Stimulated activated memory B cell treated with anti-CD40 and anti-IgM and Interleukin-4, amounts not matched to agents 10 μg/mL and 1 μg/mL and 100 μg/mL, for 72 hours (primary cell): ENCODE measurements at places on chromosomes 5 and 9.

DNA sequence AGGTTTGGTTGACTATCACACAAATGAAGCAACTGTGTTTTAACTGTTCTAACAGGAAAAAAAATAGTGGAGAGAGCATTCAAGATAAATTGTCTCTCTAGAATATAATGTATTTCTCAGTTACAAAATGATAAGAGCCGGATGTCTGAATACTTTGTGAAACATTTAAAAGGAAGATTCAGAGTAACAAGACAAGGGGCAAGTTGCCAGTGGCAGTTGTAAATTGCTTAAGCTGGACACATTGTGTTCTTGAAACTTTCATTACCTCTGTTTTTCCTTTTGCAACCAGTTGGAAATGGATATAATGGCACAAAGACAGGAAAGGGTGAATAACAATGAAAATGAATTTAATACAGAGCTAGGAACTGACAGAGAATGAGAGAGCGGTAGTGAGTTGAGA lies 15.2 kb upstream of the TBCA start:
- ATAC-seq: no peak

DNA sequence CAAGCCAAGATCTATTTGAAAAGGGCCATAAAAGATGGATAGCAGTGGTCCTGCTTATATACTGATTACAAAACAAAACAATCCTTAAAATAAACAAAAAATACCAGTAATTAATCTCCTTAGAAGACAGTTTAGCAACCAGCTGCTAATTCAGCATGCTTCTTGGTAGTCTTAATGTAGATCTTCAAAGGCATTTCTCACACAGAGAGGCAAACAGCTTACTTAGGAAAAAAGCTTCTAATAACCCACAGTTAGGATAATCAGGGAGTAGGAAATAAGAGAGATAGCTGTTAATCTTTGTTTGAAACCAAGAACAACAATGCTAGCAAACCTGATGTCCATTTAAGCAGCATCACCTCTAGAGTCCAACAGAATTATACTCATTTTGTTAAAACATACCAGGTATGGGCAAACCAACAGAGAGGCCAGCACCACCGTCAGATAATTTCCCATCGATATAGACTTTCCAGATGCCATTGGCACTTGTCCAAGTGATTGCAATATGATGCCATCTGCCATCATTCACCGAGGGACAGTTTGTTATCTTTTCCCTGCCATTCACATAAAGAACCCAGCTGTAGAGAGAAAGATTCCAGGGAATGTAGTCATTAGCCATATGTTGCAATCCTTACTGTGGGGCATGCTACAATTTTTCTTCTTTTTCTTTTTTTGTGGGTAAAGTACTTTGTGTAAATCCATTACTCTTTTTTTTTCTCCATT lies 105.6 kb upstream of the TXNDC8 start:
- ATAC-seq: no peak

DNA sequence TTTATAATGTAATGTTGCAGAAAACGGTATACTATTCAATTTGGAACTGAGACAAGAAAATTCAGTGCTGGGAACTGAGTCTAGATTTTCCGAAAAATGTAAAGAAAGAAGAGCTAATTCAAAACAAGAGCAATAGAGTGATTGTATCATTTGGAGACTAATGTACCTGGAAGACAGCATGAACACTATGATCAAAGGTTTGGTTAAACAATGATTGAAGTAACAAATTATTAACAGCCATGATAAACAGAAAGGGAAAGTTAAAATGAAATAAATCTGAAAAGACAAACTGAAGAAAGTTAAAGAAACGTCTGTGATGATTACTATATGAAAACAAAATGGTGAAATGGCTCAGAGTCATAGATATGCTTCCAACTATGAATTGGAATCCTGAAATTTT lies 300.6 kb upstream of the MPDZ start:
- ATAC-seq: no peak

DNA sequence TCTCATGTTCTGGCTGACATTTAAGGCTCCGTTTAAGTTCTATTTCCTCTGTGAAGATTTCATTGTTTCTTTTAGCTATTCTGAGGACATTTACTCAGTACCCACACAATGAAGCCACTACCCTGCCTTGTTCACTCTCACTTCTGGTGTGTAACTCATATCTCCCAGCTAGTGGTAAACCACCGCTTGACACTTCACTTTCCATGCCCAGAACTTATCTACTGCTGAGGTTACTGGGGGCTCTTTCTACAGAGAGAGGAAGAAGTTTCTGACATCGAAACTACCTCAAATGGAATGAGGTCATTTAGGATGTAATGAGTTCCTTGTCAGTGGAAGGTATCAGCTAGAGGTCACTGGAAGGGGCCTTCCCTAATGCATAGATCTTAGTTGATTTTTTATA lies 501.5 kb downstream of the DMAC1 start:
- ATAC-seq: peak; percentile 95
